ENCODE measurements at places on chromosomes 13 and 19.

DNA sequence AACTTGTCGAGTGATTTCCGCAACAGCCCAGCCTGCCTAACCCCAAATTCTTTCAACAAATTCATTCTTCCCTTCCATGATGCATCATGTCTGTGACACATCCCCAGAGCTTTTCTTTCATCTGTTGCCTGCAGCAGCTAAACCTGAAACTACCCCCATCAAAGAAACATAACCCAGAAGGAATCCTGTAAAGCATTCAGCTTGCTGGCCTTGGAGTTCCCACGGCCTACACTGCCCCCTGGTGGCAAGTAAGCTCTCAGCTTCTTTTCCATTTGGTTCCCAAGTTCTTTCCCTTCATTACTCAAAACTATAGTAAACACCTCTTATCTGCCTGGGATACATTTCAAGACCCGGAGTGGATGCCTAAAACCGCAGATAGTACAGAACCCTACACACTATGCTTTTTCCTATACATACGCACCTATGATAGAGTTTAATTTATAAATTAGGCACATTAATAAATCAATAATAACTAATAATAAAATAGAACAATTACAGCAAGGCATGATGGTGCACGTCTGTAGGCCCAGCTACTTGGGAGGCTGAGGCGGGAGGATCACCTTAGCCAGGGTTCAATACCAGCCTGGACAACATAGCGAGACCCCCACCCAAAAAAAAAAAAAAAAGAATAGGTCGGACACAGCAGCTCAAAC lies 7.4 kb downstream of the ETHE1 start:
- DNase-seq: peak; percentile 71

GRCh38 chr19:11763117-11763516 lies 3.7 kb upstream of the ZNF441 start:
- DNase-seq: no peak

DNA sequence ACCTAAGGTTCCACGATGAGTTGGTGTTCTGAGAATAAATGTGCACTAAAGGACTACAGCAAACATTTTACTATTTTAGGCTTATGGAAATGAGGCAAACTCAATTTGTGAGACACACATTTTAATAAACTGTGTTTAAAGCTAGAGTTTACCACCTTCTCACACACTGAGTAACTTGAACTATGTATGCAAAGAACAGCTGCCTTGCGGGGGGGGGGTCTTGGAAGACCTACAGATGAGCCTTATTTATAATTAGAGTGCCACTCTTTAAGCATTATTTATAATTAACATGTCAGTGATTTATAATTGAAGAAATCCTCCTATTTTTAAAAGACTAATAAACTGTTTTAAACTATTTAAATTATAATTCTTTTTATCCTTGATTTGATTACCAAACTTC lies 300.4 kb downstream of the DLEU7 start:
- DNase-seq: no peak

DNA sequence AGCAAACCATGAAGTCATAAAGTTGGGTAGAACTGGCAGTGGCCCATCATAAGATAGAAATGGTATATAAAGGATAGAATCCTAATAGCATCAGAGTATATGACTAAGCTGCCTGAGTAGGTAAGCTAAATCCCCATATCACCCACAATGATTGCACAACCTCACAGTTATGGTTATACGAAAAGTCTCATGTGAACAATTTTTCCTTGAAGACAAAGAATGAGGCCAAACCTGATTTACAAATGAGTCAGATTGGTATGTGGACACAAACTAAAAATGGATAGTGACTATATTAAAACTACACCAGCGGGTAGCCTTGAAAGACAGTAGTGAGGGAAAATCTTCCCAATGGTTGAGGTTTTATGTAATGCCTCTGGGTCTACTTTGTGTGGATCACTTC lies 40.9 kb upstream of the UFM1 start:
- no peak for DNase-seq

- DNase-seq: no peak
Observed at GRCh38 chr13:97448503-97449251, 14.7 kb downstream of the RAP2A start.

DNA sequence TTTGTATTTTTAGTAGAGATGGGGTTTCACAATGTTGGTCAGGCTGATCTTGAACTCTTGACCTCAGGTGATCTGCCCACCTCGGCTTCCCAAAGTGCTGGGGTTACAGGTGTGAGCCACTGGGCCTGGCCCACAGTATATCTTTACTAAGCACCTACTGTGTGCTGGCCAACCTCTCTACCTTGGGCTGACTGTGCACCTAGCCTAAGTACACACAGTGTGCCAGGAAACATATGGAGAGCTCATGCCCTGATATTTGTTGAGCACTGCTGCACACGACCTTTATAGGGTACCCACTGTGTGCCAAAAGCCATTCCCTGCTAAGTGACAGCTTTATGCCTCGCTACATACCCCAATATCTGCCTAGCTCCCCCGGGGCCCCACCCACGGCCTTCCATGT lies 6.3 kb upstream of the ARHGAP45 start:
- DNase-seq: no peak

DNA sequence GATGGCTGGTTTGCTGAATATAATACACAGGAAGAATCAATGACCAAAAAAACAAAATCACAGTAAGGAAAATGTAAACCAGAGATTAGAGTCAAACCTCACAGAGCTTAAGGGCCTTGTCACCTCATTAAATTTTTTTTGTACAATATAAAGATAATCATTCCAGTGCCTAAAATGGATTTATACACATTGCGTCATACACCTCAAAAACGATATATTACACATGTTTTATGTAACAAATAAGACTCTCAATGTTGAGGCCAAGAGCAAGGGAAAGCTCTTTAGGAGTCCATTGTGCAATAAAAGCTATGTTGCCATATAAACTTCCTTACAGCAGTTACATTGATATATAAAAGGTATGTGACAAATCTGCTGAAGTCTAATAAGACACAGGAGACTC lies 856.7 kb upstream of the SLITRK1 start:
- DNase-seq: no peak

DNA sequence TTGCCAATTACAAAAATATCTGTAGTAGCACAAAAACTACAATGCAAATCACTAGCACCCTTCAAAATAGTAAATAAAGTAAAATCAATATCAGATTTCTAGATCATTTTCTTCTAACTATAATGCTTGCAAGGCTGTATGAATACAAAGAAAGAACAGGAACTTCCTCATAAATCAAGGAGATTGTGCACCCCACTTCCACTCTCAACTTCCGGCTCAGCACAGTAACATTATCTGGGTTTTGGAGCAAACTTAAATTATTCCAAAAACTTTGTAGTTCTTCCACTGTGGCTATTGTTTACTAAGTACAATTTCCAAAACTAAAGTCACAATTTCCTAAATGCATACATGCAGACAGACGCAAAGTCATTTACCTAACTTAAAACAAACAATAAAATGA lies 778.3 kb upstream of the SLC10A2 start:
- DNase-seq: no peak

GRCh38 chr13:27997904-27998522 lies 9.5 kb upstream of the URAD start:
- DNase-seq: peak; percentile 20

DNA sequence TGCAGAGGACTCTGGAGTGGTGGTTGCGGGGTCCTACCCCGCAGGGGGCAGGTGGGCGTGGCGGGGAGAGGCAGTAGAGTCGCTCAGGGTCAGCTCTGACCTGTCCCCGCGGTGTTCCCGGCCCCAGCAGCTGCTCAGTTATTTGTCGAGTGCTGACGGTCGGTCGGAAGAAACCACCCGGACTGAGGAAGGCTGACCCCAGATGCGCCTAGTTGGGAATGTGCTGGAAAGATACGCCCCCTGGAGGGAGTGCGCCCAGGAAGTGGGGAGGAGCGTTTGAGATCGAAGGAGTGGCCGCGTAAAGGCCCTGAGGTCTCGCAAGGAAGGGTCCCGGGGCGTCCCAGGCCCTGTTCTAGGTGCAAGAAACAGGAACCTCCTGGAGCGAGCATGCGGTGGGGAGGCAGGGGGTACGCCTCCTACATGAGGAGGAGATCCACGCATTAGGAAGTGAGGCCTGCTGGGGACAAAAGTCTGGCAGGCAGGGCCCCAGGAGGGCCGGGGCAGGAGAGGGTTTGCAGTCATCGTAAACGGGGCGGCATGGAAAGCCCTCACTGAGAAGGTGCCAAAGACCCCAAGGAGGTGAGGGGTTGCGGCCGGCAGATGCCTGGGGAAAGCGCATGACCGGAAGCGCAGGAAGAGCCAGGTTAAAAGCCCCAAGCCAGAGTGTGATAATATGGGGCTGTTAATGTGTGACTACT lies 9.2 kb downstream of the CCDC8 start:
- peak; percentile 79 for DNase-seq

GRCh38 chr13:96428911-96429310 lies 339.0 kb downstream of the HS6ST3 start:
- no peak for DNase-seq

DNA sequence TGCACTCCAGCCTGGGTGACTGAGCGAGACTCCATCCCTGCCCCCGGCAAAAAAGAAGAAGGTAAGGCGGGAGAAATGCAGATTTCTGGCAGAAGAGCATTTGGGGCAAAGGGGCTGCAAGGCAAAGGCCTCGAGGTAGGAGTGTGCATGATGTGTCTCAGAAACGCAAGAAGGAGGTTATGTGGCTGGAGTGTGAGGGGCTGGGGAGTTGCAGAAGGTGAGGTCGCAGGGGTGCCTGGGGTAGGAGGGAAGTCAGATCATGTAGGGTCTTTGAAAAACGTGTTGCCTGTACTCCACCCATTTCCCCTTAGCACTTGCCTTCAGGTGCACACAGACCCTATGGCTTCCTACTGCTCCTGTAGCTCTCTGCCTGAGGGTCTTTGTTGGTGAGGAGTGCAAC lies 29.9 kb downstream of the KCTD15 start:
- no peak for DNase-seq

DNA sequence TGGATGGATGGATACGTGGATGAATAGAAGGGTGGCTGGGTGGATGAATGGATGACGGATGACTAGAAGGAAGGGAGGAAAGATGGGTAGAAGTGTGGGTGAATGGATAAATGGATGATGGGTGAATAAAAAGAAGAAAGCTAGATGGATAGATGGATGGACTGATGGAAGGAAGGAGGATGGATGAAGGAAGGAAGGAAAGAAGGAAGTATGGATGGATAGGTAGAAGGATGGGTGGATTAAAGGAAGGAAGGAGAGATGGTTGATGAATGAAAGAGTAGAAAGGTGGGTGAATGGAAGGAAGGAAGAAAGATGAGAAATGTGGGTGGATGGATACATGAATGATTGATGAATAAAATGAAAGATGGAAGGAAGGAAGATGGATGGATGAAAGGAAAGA lies 14.5 kb downstream of the ARHGEF18 start:
- no peak for DNase-seq

GRCh38 chr19:5024282-5024681 lies 55.4 kb downstream of the KDM4B start:
- no peak for DNase-seq

GRCh38 chr19:28466107-28467045 lies 746.6 kb downstream of the UQCRFS1 start:
- peak; percentile 45 for DNase-seq

DNA sequence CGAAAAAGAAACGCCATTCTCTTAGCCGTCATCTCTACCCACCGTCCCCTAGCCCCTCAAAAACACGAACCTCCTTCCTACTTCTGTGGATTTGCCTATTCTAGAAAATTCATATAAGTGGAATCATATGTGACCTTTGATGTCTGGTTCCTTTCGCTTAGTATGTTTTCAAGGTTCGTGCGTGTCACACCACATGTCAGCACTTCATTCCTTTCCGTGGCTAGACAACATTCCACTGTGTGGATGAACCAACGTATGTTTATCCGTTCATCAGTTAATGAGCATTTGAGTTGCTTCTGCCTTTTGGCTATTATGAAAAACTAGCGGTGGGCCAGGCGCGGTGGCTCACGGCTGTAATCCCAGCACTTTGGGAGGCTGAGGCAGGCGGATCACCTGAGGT lies 14.0 kb upstream of the PPP1R12C start:
- DNase-seq: no peak

GRCh38 chr13:64332048-64332447 lies 2898.1 kb downstream of the PCDH9 start:
- no peak for DNase-seq

DNA sequence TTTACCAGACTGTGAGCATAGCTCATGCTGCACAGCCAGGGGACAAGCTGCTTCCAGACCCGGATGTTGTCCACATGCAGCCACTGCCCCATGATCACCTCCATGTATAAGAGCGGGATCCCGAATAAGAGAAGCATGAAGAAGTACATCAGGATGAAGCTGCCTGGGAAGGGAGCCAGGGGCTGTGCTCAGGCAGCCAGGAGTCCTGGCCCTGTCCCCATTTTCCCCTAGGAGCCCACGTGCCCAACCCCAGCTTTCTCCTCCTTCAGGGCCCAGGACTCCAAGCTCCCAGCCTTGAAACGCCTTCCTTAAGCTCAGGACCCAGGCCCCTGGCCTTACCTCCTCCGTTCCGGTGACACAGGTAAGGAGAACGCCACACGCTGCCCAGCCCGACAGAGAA lies 69.3 kb downstream of the SLC6A16 start:
- no peak for DNase-seq

- no peak for DNase-seq
Observed at GRCh38 chr13:49830721-49831120, 38.2 kb upstream of the KPNA3 start.

- DNase-seq: no peak
Observed at GRCh38 chr19:5594521-5594950, 26.8 kb upstream of the TINCR start.

- no peak for DNase-seq
Observed at GRCh38 chr19:48990400-48990799, 2.7 kb downstream of the GYS1 start.

DNA sequence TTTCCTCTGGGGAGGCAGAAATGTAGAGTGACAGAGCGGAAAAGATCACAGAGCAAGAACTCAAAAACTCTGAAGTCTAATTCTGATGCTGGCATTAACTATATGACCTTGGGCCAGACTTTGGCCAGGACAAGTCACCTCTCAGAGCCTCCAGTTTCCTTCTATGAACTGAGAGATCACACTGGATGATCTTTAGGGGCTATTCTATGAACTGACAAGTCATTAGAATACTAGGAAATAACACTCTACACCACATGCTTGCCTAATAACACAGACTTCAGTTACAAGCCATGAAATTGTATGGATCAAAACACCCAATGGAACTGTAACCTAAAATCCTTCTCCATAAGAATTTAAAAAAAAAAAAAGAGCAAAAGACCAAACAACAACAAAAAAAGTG lies 16.9 kb downstream of the SLC25A30 start:
- no peak for DNase-seq

GRCh38 chr13:44840131-44840530 lies 149.1 kb downstream of the NUFIP1 start:
- DNase-seq: no peak

GRCh38 chr13:111403266-111403665 lies 82.8 kb downstream of the TEX29 start:
- DNase-seq: no peak

Measured in NCI-H1930 (cell line).